Fibroblast of lung (primary cell): ENCODE measurements at places on chromosomes 6 and 20. TPM values are rescaled to one million over a fixed set of nuclear protein-coding genes. Genes with fewer than 3 reads are reported as not detected.

- no peaks in the 10 kb centered on the region for H3K27me3 ChIP-seq
- H3K4me1 ChIP-seq: no peaks in the 10 kb centered on the region
- H3K36me3 ChIP-seq: no peaks in the 10 kb centered on the region
- peak; percentile 1 for DNase-seq
- H3K27ac ChIP-seq: no peak overlapping the region
Measured at GRCh38 chr20:13231031-13231752, 10.1 kb downstream of the ISM1 start.

DNA sequence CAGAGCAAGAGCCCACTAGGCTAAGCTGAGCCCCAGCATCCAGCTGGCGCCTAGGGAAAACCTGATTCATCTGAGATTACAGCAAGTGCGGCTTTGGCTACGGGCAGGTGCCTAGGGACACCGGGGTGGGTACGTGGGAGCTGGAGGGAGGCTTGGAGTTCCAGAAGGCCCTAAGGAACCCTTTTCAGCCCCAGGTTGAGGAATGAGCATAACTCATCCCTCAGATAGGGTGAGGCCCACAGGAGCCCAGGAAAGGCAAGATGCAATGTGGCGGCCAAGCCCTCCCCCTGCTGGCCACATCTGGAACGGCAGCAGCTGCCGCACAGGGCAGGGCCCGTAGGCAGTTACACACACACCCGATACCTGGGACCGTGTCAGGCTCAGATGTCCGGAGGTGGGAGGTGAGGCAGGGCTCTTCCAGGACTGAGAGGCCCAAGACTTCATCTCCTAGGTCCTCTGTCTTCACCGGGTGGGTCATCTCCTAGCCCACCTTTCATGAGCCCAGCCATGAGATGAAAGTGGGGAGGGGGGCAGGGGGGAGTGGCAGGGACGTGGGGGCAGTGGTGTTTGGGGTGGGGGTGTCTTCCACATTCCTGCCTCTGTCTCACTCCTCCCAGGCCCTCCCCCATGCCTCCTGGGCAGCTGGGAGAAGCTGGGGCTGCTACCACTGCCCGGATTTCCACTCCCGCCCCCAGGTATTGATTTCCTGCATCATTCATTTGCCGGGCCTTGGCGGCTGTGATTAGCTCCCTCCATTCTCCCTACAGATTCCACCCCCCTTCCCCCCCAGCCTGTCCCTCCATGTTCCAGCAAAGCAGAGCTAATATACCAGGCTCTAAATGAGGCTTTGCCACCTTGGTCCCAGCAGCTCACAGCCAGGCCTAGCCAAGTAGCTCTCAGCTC, 5.5 kb downstream of the MDGA1 start:
- no peaks in the 10 kb centered on the region for H3K27me3 ChIP-seq
- no peak overlapping the region for H3K27ac ChIP-seq
- peaks cover 12% of the 10 kb centered on the region for H3K4me1 ChIP-seq
- peak; percentile 51 for DNase-seq
- no peaks in the 10 kb centered on the region for H3K36me3 ChIP-seq
- no peak overlapping the region for H3K4me3 ChIP-seq

- H3K4me1 ChIP-seq: no peaks in the 10 kb centered on the region
- no peak for DNase-seq
- H3K27ac ChIP-seq: no peak overlapping the region
- H3K27me3 ChIP-seq: no peaks in the 10 kb centered on the region
Measured at GRCh38 chr6:137286368-137286767, 67.2 kb upstream of the IFNGR1 start.

DNA sequence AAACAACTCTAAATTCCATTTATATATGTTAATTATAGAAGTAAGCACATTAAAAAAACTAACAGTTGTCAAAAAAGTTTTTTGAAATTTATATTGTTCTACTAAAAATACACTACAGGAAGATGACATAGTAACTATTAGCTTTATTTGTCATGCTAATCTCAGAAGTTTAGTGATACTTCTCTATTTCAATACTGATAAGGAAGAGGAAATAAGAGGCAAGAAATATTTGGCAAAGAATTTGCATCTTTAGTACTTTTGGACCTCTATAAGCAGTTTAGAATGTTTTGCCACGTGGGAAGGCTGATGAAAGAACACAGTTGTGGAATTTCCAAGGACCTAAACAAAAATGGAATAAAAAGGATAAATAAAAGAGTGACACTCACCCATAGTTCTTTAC, 12.6 kb downstream of the IFNGR1 start:
- no peak overlapping the region for H3K27ac ChIP-seq
- no peaks in the 10 kb centered on the region for H3K4me1 ChIP-seq
- no peaks in the 10 kb centered on the region for H3K36me3 ChIP-seq
- H3K27me3 ChIP-seq: no peaks in the 10 kb centered on the region

The LATS1 gene
- 7.4 and 8.6 TPM in 2 replicates for total RNA-seq

The HMGA1 gene
- 70.6 and 121 TPM in 2 replicates for total RNA-seq

The PSMB9 gene
- total RNA-seq: 54.7 and 64.4 TPM in 2 replicates

The TRDN gene
- total RNA-seq: not detected in 2 replicates

The RAB5IF gene
- total RNA-seq: 58.0 and 61.9 TPM in 2 replicates
